ENCODE measurements at places on chromosomes 2 and 18.

GRCh38 chr2:205948883-205949282, 137.1 kb downstream of the INO80D start:
- DNase-seq = no peak

- no peak for DNase-seq
Measured at GRCh38 chr2:204972606-204973336, 427.5 kb downstream of the PARD3B start.

DNA sequence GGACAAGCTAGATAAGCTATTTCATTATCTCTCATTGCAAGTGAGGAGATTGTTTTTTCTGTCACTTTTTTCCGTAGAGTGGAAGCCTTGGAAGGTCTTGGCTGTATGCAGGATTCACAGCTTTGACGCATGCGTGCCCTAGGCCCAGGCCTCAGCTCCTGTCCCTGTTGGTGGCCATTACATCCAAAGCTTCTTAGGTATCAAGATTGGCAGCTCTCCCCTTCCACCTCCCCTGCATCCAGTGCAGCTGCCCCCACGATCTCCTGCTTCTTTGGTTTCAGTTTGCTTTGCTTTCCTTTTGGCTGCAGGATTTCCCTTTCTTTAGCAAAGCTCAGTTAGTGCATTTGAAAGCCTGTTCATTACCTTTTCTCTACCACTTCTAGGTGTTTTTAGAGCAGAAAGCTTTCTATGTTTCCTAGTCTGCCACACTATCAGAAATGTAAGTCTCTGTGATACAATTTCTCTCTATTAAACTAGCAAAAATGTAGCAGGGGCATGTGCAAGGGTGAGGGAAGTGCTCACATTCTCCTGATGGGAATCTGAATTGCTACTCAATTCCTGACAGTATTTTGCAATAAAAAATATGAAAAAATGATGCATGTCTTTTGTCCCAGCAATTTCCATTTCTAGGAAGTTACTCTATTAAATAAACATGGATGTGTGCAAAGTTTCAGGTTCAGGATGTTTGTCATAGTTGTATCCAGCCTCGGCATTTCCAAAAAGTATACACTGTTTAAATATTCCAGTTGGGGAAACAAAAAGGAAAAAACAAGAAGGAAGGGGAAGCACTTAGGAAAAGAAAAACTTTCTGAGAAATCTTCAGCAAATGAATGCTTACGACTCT, 91.2 kb downstream of the LIPG start:
- no peak for DNase-seq

- DNase-seq = no peak
Measured at GRCh38 chr2:152580714-152581113, 136.5 kb downstream of the PRPF40A start.

GRCh38 chr2:220703279-220703678, 868.8 kb downstream of the EPHA4 start:
- DNase-seq = peak; percentile 37

DNA sequence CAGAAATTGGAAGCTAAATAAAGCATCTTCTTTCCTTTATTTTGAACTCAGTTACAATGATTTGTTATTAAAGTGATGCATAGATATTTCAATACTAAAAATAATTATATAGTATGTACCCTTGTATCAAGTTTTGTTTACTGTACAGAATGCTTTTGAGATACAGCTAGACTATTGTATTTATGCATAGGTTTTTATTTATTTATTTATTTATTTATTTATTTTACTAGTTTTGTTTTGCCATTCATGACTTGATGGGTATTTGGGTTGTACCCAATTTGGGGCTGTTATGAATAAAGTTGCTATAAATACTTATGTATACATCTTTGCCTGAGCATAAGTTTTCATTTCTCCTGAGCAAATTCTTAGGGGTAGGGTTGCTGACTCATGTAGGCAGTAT, 118.7 kb upstream of the NXPH2 start:
- no peak for DNase-seq

- DNase-seq = no peak
Measured at GRCh38 chr2:195594919-195595694, 61.9 kb upstream of the SLC39A10 start.

- DNase-seq = peak; percentile 7
Measured at GRCh38 chr2:165902934-165903333, 50.6 kb downstream of the TTC21B start.

GRCh38 chr2:207066791-207067460, 98.8 kb downstream of the KLF7 start:
- peak; percentile 30 for DNase-seq

DNA sequence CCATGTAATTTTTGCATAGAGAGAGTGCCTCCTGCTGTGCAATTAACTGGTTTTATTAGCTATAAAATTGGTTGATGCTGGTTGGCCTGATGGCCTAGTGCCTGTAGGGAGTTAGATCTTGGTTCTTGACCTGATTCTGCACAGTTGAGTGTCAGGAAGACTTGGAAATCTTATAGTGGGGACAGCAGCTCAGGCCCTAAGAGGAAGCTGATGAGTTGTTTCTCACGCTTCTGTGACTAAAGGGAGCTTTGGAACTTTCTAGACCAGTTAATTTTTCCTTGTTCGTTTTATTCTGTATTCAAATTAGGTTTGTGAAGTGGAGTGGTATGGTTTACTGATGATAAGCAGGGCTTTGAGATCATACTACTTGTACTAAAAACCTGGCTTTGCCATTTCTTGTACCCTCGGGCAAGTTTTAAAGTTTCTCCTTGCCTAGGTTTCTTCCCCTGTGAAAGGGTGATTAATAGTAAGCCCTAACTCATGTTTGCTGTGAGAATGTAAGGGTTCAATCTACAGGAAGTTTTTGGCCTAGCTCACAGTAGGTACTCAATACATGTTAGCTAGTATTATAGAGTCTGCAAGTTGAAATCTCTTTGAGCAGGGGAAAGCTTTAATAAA, 82.1 kb downstream of the MAP3K20 start:
- DNase-seq = no peak

DNA sequence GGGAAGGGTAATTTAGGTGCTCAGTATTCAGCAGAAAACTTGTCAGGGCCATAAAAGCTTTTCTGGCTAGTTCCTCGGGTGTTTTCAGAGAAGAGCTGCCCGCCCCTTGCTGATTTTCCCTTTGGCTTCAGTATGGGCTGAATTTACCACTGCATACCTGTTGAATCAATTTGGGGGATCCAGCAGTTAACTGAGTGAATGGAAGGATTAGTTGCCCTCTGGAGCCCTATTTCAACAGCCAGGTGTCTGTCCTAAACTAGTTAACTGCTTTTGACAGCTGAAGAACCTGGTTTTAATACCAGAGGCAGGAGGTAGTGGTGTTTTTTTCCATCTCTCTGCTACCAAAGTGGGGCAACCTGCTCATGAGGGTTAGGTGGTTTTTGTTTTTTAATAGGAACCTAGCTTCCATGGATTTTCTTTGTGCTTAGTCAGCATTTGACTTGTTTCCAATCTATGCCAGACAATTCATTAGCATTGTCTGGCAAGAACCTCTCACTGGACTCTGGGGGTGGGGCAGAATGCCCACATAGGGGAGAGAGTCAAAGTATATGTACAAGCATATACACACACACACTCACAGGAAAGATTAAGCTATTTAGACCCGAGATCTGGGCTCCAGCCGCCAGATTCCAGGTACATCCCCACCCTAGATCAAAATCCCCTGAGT, 166.5 kb upstream of the SIX3 start:
- DNase-seq = no peak

- DNase-seq = no peak
Measured at GRCh38 chr18:27062802-27063201, 122.3 kb downstream of the CHST9 start.

DNA sequence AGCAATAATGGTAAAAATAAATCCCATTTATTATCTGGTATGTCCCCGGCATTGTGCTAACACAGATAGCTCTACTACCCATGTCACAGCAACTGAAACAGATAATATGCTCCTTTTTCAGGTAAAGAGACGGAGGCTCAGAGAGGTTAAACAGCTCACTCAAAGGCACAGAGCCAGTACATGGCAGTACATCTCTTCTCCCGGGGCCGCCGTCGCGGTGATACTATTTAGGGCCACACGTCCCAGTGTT, 693 bp upstream of the PDK1 start:
- DNase-seq = no peak

- DNase-seq = no peak
Measured at GRCh38 chr18:79005653-79006052, 26.0 kb downstream of the SALL3 start.

DNA sequence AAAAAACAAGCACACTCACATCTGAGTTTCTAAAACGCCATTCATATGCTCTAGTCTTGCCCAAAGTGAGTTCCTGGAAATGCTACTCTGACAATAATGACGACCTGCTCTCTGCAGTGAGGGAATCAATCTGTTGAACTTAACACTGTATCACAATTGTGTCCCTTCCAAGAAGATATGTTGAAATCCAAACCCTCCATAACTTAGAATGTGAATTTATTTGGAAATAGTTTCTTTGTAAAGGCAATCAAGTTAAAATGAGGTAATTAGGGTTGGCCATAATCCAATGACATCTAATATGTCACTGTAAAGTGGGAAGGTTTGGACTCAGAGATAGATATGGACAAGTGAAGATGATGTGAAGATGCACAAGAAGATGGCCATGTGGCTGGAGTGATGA, 264.5 kb downstream of the CD226 start:
- DNase-seq = no peak

GRCh38 chr2:241759067-241759807, 17.4 kb upstream of the GAL3ST2 start:
- DNase-seq = peak; percentile 43

GRCh38 chr2:140359056-140359771, 1579.0 kb upstream of the NXPH2 start:
- peak; percentile 78 for DNase-seq

DNA sequence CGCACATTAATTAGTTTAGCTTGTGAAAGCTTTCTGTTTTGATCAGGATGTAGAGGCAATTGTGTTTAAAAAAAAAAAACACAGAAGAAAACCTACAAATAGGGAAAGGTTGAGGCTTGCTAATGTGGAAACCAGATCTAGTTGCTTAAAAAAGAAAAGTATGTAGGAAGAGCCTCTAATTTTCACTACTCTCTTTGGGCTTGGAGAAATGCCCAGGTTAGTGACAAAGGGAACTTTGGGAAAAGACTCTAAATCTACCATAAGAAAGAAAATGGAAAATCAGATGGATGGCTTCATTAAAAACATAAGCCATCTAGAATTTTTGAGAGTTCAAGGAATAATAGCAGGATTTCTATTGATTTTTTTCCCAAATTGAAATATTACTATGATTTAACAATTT, 47.3 kb upstream of the SLC38A11 start:
- no peak for DNase-seq

- DNase-seq = no peak
Measured at GRCh38 chr18:65279668-65280305, 471.0 kb upstream of the CDH7 start.

- no peak for DNase-seq
Measured at GRCh38 chr2:71538241-71538640, 84.9 kb downstream of the DYSF start.

DNA sequence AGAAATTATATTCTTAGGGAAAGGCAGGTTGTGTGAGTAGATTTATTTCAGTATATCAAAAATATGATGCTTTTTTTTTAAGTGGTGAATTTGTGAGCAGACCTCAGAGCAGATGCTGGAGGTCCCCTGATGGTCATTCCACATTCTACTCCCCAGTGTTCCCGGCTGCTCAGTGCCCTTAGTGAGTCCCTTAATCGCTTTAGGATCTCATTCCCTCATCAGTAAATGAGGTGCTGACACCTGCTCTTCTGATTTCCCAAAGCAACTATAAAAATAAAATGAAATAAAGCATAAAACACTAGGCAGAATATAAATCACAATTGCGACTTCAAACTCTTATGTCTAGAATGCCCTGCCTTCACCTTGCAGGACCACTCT, 216.2 kb upstream of the TNP1 start:
- DNase-seq = no peak

DNA sequence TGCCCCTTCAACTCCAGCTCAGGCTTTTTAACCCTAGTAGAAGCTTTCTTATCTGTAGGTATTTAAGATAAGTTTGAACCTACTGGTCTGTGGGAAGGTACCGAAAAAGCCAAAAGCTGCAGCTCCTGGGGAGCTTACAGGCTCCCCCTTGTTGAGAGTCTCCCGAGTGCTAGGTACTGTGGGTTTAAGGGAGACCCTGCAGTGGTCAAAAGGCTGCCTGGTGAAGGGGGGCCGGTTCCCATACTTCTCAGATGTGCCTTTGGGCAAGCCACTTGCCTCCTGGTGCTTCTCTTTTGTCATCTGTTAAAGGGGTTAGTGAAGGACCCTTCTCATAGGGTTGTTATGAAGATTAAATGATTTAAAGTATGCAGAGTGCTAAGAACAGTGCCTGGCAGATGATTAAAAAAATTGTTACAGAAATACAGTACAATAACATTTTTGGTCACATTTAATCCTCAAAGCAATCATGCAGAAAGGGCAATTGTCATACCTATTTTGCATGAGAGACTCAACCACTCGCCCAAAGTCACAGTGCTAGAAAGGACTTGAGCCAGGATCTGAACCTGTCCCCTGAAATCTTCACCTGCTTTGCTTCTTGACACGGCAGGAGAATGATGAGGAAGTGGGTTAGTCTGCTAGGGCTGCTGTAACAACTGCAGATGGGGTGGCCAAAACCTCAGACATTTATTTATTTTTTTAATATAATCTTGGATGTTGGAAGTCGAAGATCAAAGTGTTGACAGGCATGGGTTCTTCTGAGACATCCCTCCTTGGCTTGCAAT, 62.5 kb downstream of the NEDD4L start:
- DNase-seq = no peak

GRCh38 chr2:84556190-84556589, 39.9 kb downstream of the DNAH6 start:
- peak; percentile 1 for DNase-seq

DNA sequence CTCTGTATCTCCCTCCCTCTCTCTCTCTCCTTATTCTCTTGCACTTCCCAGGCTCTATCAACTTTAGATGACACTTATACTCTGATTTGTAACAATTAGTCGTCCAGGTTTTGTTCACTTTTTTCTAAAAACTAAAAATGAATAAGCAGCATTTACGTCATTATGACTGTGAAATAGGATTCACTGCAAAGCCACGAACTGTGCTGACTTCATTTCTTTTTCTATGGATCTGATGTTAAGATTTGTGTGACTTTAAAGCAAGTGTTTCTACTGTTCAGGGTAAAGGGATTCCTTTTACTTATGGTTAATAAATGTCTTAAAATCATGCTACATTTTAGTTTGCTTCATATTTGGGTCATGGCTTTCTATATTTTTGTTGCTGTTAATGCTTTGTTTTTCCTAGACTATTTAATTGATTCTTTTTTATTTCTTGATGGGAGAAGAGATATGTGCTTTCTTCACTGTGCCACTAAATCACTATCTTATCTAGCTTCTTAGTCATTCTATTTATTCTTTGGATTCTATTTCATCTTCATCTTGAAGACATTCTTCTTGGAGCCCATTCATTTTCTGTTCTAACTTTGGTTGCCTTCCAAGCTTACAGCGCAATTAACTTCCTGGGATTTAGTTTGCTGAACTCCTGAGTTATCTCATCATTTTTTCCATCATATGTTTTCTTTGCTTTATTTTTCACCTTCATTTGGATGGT, 480.4 kb upstream of the TRIB2 start:
- peak; percentile 89 for DNase-seq
